AG04449 (cell line): ENCODE measurements at places on chromosomes 3 and 15.

GRCh38 chr3:153094386-153094785, 67.6 kb upstream of the RAP2B start:
- DNase-seq, result no peak

DNA sequence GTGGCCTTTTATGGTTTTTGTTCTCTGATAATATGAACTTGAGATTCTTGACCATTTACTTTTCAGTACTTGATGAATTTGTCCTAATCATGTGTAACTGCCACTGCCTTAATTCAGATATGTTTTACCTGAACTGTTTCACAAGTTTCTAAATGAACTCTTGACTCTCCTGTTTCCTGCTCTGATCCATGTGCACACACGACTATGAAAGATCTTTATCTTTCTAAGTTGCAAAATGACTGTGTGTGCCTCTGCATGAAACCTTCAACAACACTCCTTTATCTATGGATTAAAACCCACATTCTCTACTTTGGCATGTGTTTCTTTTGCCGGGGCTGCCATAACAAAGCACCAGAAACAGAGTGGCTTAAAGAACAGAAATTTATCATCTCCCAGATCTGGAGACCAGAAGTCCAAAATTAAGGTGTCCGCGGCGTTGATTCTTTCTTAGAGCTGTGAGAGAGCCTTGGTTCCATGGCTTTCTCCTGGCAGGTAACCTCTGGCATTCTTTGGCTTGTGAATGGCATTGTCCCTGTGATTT, 275.0 kb downstream of the ADAMTSL3 start:
- no peak for DNase-seq

DNA sequence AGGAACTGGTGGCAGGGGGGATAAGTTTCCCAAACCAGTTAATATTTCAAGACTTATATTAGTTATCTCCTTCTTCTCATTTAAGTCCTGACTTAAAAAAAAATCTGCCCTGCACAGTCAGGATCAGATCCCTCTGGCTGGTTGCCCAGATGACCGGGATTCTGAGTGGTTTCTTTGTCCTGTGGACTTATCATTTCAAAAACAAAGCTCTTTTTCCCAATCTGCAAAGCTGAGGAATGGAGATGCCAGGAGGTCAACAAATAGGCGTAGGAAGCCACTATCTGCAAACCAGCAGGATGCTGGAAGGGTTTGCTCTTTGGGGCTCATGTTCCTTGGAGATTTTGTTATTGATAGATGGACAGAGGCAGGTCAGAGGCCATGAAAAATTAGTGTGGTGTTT, 5.8 kb downstream of the C3orf20 start:
- DNase-seq, result no peak

- DNase-seq, result no peak
Measured at GRCh38 chr3:140931016-140931454, 10.6 kb upstream of the SLC25A36 start.

DNA sequence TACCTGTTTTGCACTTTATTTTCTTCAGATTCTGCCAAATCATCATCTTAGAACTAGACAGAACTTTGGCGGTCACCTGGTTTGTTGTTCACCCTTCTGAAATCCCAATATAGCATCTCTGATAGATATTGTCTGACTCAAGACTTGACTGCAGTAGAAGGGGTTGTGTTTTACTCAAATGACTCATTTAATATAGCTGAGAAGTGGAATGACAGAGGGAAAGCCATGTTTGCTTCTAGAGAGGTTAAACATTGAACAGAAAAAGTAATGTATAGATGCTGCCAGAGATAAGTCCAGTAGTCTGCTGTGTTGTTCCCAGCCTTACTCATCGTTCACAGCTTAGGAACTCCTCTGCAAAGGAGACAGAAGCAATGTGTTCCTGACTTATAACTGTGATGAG, 402.0 kb downstream of the AGBL1 start:
- DNase-seq, result no peak
